ENCODE measurements at places on chromosomes 3 and 15. TPM values are rescaled to one million over a fixed set of nuclear protein-coding genes. Genes with fewer than 3 reads are reported as not detected.

CTXN2 gene
- not detected for total RNA-seq

CCR8 gene
- total RNA-seq: not detected

BNIP2 gene
- 94.9 TPM for total RNA-seq

CDHR4 gene
- total RNA-seq: 0.33 TPM

FBXO40 gene
- total RNA-seq: not detected

NPHP3 gene
- 22.8 TPM for total RNA-seq

MORC1 gene
- not detected for total RNA-seq

SAMD7 gene
- total RNA-seq: not detected

DGKG gene
- total RNA-seq: 1.3 TPM
